ENCODE measurements at places on chromosomes 6 and 20.

GRCh38 chr20:37218976-37219375, 39.6 kb upstream of the MROH8 start:
- no peak for DNase-seq

- no peak for DNase-seq
Measured at GRCh38 chr20:3282271-3283221, 43.6 kb upstream of the SLC4A11 start.

DNA sequence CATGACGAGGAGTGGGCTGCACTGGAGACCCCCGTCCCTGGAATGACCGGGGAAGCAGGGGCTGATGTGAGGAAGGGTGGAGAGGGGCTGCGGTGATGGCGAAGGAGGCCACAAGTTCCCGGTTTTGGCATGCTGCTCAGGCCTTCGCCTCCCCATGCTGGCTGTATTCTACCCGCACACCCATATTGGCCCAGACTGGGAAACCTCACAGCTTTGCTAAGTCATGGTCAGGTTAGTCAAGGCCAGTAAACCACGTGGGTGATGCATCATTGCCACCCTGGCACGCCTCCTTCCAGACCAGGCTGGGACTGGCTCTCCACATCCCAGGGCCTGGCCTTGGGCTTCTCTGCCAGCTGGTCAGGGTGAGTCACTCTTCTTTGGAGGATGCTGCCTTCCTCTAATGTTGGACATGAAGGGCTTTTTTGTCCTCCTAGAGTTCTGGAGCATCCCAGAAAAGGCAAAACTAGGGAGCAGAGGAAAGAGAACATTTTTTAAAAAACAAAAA, 53.8 kb downstream of the PCNA start:
- no peak for DNase-seq

GRCh38 chr6:167407239-167408064, 82.6 kb downstream of the TTLL2 start:
- no peak for DNase-seq

GRCh38 chr6:15170126-15170525, 75.7 kb upstream of the JARID2 start:
- no peak for DNase-seq
